LoVo (cell line): ENCODE measurements at places on chromosomes 3 and 15.

DNA sequence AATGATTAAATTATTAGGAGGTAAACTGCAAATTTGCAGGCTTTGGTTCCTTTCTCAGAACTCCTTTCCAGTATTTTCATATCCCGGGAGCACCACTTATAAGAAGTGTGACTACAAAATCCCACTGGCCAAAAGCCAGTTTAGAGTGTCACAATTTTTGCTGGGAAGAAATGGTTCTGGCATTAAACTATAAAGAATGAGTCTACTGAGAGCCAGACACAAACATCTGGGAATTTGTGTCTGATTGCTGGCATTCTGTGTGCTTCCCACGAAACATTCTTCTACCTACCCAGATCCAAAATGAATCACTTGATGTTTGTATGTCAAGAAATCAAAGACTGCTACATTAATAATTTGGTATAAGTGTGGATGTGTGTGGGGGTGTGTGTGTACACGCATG lies 82.8 kb downstream of the DUT start:
- no peak for DNase-seq

DNA sequence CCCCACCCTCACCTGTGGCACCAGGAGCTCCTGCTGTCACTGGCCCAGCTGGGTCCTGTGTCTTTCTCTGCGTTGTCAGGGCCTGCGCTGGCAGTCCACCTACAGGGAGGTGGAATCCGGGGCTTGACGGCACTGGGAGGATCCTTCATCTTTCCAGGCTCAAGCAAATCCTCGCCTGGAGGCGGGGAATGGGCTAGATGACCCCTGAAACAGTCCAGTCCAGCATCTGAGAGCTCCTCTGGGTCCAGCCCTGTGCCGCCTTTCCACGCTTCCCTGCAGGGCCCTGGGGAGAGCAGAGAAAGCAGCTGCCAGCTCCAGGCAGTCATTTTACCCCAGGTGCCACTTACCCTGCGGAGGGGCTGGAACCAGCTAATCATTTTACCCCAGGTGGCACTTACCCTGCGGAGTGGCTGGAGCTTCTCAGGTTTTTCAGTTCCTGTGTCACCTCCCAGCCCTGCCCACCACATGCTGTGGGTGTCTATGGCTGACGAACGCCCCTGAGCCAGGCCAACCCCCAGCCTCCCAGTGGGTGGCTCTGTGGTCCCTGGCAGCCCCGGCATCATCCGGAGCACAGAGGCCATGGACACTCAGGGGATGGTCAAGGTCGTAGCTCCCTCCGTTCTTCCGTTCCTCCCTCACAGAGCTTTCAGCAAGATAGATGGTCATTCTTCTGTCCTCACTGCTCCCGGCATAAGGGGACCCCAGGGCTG lies 17.9 kb upstream of the ADIPOQ start:
- no peak for DNase-seq

DNA sequence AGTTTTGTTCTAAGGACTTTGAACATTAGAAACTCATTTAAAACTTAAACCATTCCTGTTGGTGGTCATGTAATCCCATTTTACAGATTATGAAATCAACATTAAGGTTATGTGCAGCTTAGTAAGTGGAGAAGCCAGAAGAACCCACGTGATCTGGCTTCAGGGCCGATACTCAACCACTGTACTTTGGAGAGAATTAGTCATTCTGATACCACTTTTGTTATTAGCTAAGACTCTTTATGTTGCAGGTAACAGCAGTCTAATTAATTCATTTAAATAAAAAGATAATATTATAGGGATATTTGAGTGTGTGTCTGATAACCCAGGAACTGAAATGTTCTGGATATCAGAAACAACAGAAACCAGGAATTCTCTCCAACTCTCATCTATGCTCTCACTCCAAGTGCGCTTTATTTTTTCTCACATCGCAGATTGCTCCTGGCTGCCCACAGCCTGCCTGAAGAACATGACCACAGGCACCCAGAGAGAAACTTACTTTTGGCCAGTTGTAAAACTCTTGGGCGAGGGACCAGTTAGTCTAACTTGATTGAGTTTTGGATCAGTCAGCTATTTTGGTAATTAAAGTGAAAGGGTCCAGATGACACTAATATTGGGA lies 25.2 kb downstream of the UBE2E1 start:
- no peak for DNase-seq

- peak; percentile 46 for DNase-seq
Observed at GRCh38 chr3:156483426-156483825, 71.5 kb downstream of the SSR3 start.

GRCh38 chr3:141802316-141803077 lies 39.3 kb downstream of the GRK7 start:
- DNase-seq = no peak

DNA sequence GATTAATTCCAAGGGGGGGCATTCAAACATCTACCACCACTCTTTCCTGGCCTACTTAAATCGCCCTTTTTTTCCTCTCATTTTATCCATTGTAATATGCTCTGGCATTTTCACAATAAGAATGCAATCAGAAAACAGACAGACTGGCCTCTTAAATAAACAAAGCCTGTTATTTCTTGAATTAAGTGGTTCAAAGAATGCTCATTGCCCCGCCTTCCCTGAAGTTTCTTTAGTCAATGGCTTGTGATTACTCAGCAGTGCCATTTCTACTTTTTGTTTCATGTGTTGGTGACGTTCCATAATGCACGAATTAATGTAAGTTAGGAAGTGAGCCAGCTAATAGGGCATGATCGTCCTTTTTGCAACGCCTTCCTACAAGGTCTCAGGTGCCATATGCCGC lies 68.0 kb downstream of the FBN1 start:
- no peak for DNase-seq

- peak; percentile 72 for DNase-seq
Observed at GRCh38 chr15:60520825-60521368, 42.0 kb upstream of the ICE2 start.

DNA sequence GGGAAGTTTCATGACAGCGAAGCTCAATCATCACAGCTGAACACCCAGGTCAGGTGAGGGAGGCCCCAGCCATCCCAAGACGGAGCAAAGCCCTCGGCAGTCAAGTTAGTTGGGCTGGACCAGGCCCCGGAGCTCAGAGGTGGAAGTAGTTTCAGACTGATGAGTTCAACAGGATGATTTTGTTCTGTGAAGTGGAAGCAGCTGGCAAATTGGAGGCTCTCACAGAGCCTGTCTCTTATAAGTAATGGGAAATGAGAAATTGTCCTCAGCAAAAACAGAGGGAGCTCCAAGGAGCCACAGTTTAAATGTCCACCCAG lies 245.1 kb downstream of the XXYLT1 start:
- no peak for DNase-seq

DNA sequence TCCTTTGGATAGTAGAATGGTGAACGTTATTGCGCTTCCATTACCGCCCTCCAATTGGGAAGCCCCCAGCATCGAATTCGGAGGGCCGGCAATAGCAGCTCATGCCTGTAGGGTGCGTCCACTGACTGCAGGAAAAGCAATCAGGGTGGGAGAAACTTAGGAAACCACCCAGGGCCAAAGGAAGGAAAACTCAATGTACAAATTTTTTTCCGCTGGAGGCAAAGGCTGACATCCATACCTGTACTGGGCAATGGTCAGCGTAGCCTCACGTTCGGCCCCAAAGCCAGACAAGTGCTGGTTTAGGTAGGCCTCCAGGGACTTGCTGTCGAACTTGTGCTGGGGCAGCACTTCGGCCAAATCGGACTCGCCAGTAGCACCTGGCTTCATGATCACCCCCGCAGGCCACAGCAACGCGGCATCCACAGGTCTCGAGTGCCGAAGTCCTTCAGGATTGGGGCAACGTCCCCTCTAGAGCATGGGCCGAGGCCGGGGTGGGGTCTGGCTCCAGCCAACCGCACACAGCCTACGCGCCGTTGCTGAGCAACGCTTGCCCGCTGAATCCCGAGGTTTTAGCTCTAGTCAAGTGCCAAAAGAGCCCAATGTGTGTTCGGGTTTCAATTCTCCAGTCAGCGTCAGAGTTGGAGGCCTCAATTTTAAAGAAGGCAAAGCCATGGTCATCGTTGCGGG lies at the start of gene ACAD11:
Gene ACAD11 (minus strand): TSS at position 445 of the 687 bp plus-strand sequence. CDS start 58 bp downstream, at position 387.
- DNase-seq = peak; percentile 72

DNA sequence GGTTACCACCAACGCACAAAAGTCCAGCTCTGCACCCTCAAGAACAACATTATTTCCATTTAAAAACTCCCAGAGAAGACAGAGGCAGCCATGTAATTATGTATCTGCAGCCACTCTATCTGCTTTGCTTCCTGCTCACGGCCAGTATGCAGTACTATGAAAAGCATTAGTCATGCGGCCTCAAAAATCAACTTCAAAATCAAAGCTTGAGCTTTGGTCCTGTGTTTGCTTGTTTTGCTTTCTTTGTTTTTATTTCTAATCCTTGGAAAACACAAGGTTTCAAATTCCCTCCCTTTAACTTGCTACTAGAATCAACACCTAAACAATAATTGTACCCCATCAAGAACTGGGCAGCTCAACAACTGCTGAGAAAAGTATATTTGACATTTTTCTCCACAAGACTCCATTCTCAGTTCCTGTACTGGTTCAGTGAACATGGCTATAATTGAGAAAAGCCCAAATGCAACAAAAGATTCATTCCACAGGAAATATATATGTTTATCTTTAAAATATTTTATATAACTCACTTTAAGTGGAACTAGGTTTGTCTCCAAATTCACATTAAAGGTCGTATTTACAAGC lies 37.6 kb downstream of the GBE1 start:
- DNase-seq = no peak

DNA sequence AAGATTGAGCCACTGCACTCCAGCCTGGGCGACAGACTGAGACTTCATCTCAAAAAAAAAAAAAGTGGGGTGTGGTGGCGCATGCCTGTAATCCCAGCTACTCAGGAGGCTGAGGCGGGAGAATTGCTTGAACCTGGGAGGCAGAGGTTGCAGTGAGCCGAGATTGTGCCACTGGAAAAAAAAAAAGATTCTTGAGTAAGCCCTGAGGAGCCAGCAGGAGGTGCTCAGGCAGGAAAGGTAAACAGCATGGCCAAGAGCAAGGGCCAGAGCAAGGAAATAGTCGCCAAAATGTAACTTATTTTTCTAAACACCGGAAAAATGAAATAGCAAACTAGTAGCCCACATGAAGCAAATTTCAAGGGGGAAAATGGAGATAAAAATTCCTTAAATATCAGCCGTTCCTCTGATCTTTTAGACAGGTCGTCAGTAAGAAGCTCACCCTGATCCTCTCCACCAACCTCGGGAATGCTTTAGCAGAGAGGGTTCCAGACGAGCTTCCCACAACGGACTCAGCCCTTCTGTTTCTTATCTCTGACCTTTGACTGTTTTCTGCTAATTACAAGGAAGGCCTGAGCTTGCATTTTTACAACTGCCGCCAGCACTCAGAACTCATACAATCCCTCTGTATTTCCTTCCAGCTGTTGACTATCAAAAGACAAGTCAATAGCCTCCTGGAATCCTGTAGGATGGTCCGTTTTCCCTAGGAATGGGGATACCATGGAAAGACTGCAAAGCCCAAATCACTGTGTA lies 45.0 kb upstream of the AKAP13 start:
- DNase-seq = peak; percentile 76

DNA sequence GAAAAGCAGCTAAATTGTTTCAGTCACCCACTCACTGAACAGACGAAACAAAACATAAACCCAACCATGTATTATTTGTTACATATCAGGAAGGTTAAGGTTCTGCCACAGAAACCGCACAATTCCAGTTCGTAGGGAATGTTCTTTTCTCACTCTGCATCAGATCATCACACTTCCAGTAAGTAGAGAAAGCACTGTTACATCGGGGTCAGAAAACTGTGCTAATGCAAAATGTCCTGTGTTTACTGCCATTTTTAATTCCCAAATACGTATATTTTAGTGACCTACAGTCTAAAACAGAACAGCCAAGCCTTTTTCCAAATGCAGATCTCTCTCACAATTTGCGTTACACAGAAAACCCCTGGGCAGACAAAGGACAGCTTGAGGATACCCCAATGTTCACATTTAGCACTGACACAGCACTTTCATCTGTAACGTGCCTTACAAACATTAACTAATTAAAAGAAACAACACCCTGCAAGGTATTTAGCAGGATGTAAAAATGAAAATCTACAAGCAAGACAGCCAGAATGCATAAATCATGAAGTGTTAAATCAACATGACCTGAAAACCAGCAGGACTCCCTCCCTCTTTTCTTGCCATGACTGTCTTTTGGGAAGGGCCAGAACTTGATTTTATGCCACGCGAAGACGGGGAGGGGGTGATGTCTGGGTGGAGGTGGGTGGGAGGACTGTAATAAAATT lies 34.8 kb upstream of the SKIL start:
- no peak for DNase-seq

- DNase-seq = no peak
Observed at GRCh38 chr15:35888815-35889214, 342.9 kb upstream of the DPH6 start.

DNA sequence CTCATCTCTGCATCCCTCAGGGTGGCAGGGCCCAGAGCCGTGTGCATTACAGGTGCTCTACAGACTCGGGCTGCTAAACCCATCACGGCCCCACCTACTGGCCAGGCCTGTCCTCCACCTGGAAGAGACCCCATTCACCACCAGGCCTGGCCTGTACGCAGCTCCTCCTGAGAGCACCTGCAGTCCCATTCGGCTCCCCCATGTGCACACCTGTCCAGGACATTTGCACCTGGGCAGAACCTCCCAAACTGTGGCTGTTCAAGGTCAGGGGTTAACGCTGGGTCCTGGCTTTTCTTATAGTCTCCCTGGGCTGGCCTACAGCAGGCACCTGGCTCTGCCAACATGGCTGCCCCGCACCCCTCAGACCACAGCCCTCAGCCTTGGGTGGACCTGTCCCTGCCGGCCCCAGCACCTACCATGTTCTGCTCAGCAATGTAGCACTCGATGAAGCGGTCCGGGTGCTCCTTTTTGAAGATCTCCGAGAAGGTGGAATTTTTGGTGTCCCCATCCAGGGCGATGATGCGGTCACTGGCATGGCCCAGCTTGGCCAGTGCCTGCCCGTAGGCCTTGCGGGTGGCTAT lies 25.7 kb downstream of the TKT start:
- no peak for DNase-seq

GRCh38 chr15:29822684-29823459 lies 604 bp upstream of the TJP1 start:
- DNase-seq = peak; percentile 70

DNA sequence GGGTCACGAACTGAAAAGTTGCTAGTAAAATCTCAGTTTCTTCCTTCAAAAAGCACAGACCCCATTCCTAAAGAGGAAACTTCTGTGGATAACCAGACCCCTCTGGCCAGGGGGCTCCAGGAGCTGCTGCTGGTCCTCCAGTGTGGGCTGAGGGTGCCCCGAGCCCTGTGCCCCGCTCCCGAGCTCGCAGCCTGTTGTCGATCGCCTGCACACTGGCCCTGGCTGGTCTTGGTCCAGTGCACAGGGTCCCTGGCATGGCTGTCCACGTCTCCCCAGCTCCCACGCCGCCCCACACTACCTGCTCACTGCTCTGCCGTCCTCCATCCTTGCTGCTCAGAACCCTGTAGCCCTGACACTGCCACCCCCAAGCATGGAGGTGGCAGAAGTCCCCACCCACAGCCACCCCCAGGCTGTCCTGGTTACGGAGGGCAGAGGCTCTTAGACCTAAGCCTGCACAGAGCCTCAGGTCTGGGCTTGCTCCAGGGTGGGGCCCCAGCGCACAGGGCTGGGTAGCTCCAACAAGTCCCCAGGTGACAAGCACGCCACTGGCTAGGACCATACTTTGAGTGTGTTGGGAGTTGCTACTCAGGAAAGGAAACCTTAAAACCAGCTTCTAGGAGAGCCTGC lies 87.0 kb downstream of the PLXNA1 start:
- no peak for DNase-seq
